ENCODE measurements at places on chromosomes 1 and 21.

- DNase-seq: peak; percentile 44
Measured at GRCh38 chr1:2611031-2611501, 21.8 kb downstream of the MMEL1 start.

DNA sequence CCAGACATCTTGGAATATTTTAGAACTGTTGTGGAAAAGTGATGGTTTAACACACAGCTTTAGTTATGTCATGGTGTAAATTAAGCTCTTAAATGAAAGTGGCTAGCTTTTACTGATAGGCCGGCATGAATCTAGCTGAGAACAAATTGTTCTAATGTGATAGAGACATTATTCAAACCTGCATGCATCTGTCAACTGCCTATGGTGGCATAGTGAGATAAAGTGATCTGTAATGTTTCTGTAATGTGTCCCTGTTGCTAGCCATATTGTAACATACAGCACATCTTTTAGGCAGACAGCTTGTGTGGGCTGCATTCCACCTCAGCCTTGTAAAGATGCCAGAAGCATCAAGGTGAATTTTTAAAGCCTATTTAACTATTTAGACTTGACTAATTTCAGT lies 16.0 kb downstream of the LRIG2 start:
- no peak for DNase-seq

GRCh38 chr1:156951371-156951770 lies 30.9 kb downstream of the LRRC71 start:
- no peak for DNase-seq

DNA sequence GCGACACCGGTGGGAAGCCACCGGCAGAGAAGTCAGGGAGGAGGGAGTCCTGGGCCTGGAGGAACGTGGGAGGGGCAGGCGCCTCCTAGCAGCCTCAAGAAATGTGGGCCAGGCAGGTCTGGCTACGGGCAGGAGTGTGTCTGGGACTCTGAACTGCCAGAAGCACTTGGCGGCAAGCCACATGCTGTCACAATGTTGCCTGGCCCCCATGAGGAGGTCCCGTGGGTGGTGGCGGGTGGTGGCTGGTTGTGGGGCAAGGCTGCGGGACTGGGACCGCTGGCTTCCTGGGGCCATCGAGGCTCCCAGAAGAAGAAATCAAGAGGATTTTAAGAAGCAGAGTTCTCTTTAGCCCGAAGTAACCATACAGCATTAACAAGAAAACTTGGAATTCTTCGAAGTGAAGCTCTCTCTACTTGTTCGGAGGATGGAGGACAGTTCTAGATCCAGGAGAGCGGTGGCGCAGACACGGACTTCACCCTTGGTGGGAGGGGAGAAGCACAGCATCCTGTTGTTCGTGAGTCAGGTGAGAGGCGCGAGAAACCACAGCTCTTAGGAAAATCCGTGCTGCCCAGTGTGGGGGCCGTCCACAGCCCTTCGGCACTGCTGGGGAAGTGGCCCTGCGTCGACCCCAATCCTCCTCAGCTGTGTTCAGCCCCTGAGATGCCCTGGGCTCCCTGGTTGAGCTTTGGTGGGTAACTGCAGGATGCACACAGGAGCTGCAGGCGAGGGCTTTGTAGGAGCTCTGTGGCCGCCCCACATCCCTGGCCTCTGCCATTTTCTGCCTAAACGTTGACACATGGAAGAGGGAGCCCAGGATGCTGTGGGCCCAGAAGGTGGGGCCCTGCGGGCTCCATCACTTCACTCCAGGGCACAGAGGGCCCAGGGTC lies 12.4 kb downstream of the SKI start:
- DNase-seq: peak; percentile 93

DNA sequence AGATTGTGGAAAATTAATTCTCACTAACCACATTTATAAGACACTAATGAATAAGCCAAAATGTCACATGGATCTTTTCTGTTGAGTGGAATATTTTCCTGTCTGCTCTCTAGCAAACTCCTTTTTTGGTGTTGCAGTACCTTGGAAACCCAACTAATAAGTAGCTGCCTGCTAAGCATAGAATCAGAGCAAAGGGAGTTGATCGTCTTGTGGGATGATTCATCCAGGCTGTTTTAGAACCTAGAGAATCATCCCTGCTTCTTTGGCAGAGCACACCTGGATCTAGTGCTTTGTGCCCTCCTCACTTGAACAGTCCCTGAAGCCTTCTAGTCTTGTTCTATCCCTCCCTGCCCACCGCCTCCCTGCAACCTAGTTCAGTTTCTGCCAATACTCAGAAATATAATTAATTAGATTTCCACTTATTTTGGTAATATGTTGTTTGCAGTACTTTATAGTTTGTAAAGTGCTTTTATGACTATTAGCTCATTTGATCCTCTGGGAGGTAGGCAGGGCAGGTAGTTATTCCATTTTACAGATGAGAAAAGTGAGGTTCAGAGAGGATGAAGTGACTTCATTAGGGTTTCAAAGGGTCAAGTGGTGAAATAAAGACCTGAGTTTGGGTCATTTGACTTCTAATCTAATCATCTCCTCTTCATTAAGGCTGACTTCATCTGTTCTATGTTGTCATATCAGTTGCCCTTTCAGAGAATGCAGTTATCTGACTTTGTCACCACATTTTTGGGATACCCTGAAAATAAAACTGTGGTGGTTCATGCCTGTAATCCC lies 2.5 kb downstream of the AGO4 start:
- no peak for DNase-seq

- no peak for DNase-seq
Measured at GRCh38 chr1:245365095-245366020, 210.6 kb downstream of the KIF26B start.

DNA sequence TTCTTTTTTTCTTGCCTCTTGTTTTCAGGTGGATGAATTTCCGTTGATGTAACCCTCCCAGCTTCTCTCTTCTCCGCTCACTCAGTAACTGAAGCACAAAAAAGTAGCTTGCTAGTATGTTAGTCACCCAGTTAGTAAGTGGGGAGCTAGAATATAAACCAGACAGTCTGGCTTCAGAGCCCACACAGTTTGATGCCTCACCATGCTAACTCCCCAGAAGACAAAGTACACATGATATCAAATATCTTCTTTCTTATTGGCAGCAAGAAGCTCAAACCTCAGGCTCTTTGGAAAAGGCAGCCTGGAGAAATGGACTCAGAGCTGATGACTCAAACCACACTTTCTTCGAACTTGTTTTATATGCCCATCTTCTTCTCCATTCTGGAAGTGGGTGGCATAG lies 187.5 kb upstream of the PLXNA2 start:
- DNase-seq: no peak

- DNase-seq: no peak
Measured at GRCh38 chr1:18045203-18045602, 62.4 kb upstream of the IGSF21 start.

GRCh38 chr1:179818743-179819173 lies 58.8 kb downstream of the TOR1AIP2 start:
- no peak for DNase-seq

GRCh38 chr1:63794939-63795378 lies 21.1 kb downstream of the ROR1 start:
- no peak for DNase-seq
